Pulmonary artery endothelial cell (primary cell): ENCODE measurements at places on chromosomes 11 and 22. TPM values are rescaled to one million over a fixed set of nuclear protein-coding genes. Genes with fewer than 3 reads are reported as not detected.

PI4KA gene
- 22.1 and 27.1 TPM in 2 replicates for total RNA-seq

DNA sequence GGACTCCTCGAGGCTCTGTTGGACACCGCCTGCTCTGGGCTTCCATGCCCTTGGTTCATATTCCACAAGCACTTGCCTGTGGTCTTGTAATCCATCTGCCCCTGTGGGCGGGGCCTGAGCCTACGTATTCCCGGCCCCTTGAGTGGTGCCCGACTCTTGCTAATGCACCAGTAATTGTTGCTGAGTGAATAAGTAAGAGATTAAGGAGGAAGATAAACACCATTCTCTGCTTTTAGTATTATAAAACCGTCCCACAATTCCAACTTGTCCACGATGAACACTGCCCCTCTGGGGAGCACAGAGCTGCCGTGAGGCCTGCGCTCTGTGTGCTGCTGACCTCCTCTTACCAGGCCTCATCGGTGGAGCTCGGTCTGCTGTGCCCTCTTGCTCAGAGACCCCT lies 50.3 kb downstream of the MICAL2 start:
- no peak for DNase-seq

- DNase-seq, result no peak
Observed at GRCh38 chr11:68293708-68294107, 18.7 kb upstream of the LRP5 start.

DNA sequence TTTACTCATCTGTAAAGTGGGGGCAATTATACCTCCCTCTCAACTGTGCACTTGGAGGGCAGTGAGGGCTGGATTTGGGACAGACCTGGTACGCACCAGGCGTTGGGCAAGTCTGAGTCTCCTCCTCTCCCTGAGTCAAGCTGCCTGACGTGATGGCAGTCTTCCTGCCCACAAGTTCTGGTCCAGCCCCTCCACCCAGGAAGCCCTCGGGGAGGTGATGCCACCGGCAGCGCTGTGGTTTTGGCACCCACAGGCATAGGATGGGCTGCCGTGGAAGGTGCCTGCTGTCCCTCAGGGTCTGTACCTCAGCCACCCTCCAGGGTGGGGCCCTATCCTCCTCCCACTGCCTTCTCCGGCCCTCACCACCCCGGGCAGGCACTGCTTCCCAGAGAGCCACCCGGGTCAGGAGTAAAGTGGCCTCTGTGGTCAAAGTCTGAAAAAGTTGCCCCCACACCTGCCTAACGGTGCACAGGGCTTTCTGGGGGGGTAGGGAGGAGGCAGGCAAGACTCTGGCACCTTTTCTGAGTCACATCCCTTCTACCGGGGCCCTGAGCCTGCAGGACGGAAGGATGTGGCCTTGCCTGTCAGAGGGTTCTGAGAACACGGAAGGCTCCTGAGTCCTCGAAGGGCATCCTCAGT lies 6.5 kb upstream of the APOBEC3H start:
- DNase-seq, result no peak

- DNase-seq, result no peak
Observed at GRCh38 chr11:8841899-8842298, 69.1 kb upstream of the AKIP1 start.

GRCh38 chr22:30309951-30310741 lies 16.6 kb downstream of the TBC1D10A start:
- no peak for DNase-seq

- no peak for DNase-seq
Observed at GRCh38 chr11:128629516-128630106, 42.3 kb upstream of the ETS1 start.

DNA sequence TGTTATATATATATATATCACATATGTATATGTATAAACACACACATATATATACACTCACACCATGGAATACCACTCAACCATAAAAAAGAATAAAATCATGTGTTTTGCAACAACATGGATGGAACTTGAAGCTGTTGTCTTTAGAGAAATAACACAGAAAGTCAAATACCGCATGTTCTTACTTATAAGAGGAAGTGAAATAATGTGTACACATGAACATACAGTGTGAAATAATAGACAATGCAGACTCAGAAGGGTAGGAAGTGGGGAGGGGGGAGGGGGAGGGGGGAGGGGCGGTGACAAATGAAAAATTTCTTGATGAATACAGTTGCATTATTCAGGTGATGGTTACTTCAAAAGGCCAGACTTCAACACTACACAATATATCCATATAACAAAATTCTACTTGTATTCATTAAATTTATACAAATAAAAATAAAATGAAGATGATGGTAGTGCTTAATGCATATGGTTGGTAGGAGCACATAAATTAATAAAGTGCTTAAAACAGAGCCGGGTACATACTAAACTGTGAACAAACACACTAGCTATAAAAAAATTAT lies 5.8 kb upstream of the OR5B2 start:
- DNase-seq, result no peak

- DNase-seq, result no peak
Observed at GRCh38 chr11:79311461-79311860, 129.4 kb downstream of the TENM4 start.

- no peak for DNase-seq
Observed at GRCh38 chr11:130718120-130718519, 198.2 kb downstream of the SNX19 start.
